ENCODE measurements at places on chromosomes 16 and 17.

- peak overlapping the region; percentile 88 for H3K4me3 ChIP-seq
- DNase-seq = no peak
- H3K4me1 ChIP-seq = peaks cover 34% of the 10 kb centered on the region
- H3K27ac ChIP-seq = peak overlapping the region; percentile 94
Observed at GRCh38 chr17:8175795-8176196, 384 bp downstream of the TMEM107 start.

DNA sequence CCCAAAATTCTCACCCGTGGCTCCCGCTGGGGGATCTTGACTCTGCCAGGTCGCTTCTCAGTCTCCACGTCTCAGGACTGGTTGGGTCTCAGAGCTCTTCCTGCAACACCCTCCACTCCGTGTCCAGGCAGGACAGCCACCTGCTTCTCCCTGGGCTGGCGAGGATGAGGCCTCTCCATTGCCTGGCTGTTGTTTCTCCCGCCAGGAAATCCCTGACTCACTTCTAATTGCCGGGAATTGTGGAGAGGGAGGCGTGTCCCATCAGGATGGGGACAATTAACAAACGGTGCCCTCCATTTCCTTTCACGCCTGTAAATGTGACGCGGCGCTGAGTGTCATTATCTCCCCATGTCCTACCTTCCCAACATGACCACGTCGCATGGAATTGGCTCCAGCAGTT lies 204.5 kb downstream of the RBFOX3 start:
- no peaks in the 10 kb centered on the region for H3K36me3 ChIP-seq
- H3K27me3 ChIP-seq = peaks cover 65% of the 10 kb centered on the region
- DNase-seq = no peak
- no peak overlapping the region for H3K4me3 ChIP-seq
- no peak overlapping the region for H3K27ac ChIP-seq

DNA sequence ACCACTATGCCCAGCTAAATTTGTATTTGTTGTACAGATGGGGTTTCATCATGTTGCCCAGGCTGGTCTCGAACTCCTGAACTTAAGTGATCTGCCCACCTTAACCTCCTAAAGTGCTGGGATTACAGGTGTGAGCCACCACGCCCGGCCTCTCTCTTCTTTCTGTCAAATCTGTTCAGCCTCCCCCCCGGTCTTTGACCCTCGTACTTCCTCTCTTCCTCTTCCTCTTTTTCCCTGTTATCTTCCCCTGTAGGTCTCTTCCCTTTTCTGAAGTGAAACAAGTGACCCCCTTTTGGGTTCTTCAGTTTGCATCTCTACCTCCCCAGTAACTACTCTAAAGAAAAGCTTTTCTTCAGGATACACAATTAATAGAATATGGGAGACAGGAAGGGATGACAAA lies 31.7 kb upstream of the DHX40 start:
- H3K27me3 ChIP-seq = no peaks in the 10 kb centered on the region
- H3K4me1 ChIP-seq = peaks cover 5% of the 10 kb centered on the region
- no peaks in the 10 kb centered on the region for H3K36me3 ChIP-seq
- no peak overlapping the region for H3K4me3 ChIP-seq

- no peaks in the 10 kb centered on the region for H3K36me3 ChIP-seq
- no peaks in the 10 kb centered on the region for H3K4me1 ChIP-seq
- no peak overlapping the region for H3K4me3 ChIP-seq
- no peak for DNase-seq
- H3K27ac ChIP-seq = no peak overlapping the region
- H3K27me3 ChIP-seq = no peaks in the 10 kb centered on the region
Observed at GRCh38 chr17:40730970-40731369, 24.2 kb downstream of the KRT25 start.

GRCh38 chr17:48641541-48642058 lies 15.4 kb upstream of the HOXB9 start:
- H3K4me3 ChIP-seq = no peak overlapping the region
- no peaks in the 10 kb centered on the region for H3K36me3 ChIP-seq
- no peak overlapping the region for H3K27ac ChIP-seq
- DNase-seq = no peak
- H3K27me3 ChIP-seq = peaks cover 97% of the 10 kb centered on the region

DNA sequence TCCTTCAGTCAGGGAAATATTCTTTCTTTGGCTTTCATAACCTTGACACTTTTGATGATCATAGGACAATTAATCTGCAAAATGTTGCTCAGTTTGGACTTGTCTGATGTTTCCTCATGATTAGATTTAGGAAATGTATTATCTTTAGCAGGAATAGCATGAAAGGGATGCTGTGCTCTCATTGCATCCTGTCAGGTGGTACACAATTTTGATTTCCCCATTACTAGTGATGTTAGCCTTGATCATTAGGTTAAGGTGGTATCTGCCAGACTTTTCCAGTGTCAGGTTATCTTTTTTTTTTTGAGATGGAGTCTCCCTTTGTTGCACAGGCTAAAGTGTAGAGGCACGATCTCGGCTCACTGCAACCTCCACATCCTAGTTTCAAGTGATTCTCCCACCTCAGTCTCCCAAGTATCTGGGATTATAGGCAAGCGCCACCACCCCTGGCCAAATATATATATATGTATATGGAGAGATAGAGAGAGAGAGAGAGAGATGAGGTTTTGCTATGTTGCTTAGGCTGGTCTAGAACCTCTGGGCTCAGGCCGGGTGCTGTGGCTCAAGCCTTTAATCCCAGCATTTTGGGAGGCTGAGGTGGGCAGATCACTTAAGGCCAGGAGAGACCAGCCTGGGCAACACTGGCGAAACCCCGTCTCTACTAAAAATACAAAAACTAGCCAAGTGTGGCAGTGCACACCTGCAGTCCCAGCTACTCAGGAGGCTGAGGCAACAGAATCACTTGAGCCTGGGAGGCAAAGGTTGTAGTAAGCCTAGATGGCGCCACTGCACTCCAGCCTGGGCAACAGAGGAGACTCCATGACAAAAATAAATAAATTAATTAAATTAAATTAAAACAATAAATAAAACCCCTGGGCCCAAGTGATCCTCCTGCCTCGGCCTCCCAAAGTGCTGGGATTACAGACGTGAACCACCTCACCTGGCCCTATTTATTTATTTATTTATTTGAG lies 15.8 kb upstream of the CAVIN1 start:
- no peaks in the 10 kb centered on the region for H3K36me3 ChIP-seq
- no peak for DNase-seq
- no peak overlapping the region for H3K27ac ChIP-seq
- H3K4me1 ChIP-seq = no peaks in the 10 kb centered on the region
- no peak overlapping the region for H3K4me3 ChIP-seq

DNA sequence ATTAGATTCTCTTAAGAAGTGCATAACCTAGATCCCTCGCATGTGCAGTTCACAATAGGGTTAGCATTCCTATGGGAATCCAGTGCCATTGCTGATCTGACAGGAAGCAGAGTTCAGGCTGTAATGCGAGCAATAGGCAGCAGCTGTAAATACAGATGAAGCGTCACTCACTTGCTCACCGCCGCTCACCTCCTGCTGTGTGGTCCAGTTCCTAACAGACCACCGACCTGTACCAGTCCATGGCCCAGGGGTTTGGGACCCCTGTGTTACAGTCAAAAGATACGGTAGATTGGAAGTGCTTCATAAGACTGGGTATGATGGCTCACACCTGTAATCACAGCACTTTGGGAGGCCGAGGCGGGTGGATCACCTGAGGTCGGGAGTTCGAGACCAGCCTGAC lies 2.8 kb downstream of the STAT5A start:
- no peak overlapping the region for H3K4me3 ChIP-seq
- no peaks in the 10 kb centered on the region for H3K36me3 ChIP-seq
- peaks cover 1% of the 10 kb centered on the region for H3K4me1 ChIP-seq
- peaks cover 58% of the 10 kb centered on the region for H3K27me3 ChIP-seq
- no peak for DNase-seq
- H3K27ac ChIP-seq = no peak overlapping the region

GRCh38 chr17:35844547-35844946 lies 24.1 kb downstream of the HEATR9 start:
- DNase-seq = no peak
- no peak overlapping the region for H3K4me3 ChIP-seq
- H3K36me3 ChIP-seq = peaks cover 28% of the 10 kb centered on the region
- no peaks in the 10 kb centered on the region for H3K4me1 ChIP-seq
- no peaks in the 10 kb centered on the region for H3K27me3 ChIP-seq

- no peaks in the 10 kb centered on the region for H3K27me3 ChIP-seq
- peak overlapping the region; percentile 9 for H3K27ac ChIP-seq
- H3K4me3 ChIP-seq = peak overlapping the region; percentile 89
- peaks cover 16% of the 10 kb centered on the region for H3K36me3 ChIP-seq
Observed at GRCh38 chr16:20897253-20897897, 2.8 kb downstream of the DCUN1D3 start.
